ENCODE measurements at places on chromosomes 3 and 15. TPM values are rescaled to one million over a fixed set of nuclear protein-coding genes. Genes with fewer than 3 reads are reported as not detected.

TMEM212 gene
- not detected for total RNA-seq

HRG gene
- total RNA-seq, result not detected

THBS1 gene
- 1.1 TPM for total RNA-seq

FMN1 gene
- not detected for total RNA-seq

KLHL6 gene
- 51.0 TPM for total RNA-seq

CHL1 gene
- total RNA-seq, result not detected

EXD1 gene
- total RNA-seq, result not detected

NANOGP8 gene
- total RNA-seq, result not detected

EFHB gene
- not detected for total RNA-seq

ITGB5 gene
- total RNA-seq, result not detected

DUOXA2 gene
- total RNA-seq, result not detected

LTK gene
- 0.17 TPM for total RNA-seq

ATP13A4 gene
- total RNA-seq, result 1.2 TPM

MUSTN1 gene
- 1.7 TPM for total RNA-seq

ONECUT1 gene
- not detected for total RNA-seq

USP8 gene
- total RNA-seq, result 49.4 TPM

DOCK3 gene
- total RNA-seq, result 1.4 TPM

CD200R1L gene
- total RNA-seq, result not detected

ROPN1 gene
- not detected for total RNA-seq

POU1F1 gene
- not detected for total RNA-seq

CPA3 gene
- not detected for total RNA-seq

DUOX2 gene
- total RNA-seq, result not detected

PLS1 gene
- total RNA-seq, result 2.7 TPM

ISLR2 gene
- total RNA-seq, result not detected

MFGE8 gene
- total RNA-seq, result 60.5 TPM

CLRN1 gene
- not detected for total RNA-seq

MYZAP gene
- 0.45 TPM for total RNA-seq

EPM2AIP1 gene
- total RNA-seq, result 21.0 TPM

LRRC15 gene
- total RNA-seq, result not detected

CLDN16 gene
- total RNA-seq, result not detected

TMEM40 gene
- total RNA-seq, result not detected

SAMD7 gene
- not detected for total RNA-seq

GRIP2 gene
- 0.07 TPM for total RNA-seq

BLM gene
- 31.2 TPM for total RNA-seq

PLCH1 gene
- total RNA-seq, result 0.15 TPM

SLC9C1 gene
- not detected for total RNA-seq

CDHR4 gene
- not detected for total RNA-seq
